ENCODE measurements at places on chromosomes 11 and 22. TPM values are rescaled to one million over a fixed set of nuclear protein-coding genes. Genes with fewer than 3 reads are reported as not detected.

DNA sequence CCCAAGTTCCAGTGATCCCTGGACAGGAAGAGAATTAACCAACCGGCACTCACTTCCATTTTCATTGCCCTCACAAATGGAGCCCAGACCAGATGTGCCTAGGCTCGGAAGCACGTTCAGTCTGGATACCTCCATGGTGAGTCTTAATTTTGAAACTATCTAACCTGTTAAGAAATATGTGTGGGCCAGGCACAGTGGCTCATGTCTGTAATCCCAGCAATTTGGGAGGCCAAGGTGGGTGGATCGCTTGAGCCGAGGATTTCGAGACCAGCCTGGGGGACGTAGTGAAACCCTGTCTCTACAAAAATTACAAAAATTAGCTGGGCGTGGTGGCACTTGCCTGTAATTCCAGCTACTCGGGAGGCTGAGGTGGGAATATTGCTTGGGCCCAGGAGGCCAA lies 31.5 kb downstream of the MCAM start:
- H3K4me1 ChIP-seq, result no peaks in the 10 kb centered on the region
- DNase-seq, result no peak
- H3K27me3 ChIP-seq, result no peaks in the 10 kb centered on the region
- no peak overlapping the region for H3K27ac ChIP-seq
- no peak overlapping the region for H3K4me3 ChIP-seq

GRCh38 chr22:25972397-25972796 lies 196.9 kb upstream of the SEZ6L start:
- no peaks in the 10 kb centered on the region for H3K4me1 ChIP-seq
- DNase-seq, result no peak
- H3K36me3 ChIP-seq, result no peaks in the 10 kb centered on the region
- H3K27me3 ChIP-seq, result peaks cover 34% of the 10 kb centered on the region
- H3K27ac ChIP-seq, result no peak overlapping the region

DNA sequence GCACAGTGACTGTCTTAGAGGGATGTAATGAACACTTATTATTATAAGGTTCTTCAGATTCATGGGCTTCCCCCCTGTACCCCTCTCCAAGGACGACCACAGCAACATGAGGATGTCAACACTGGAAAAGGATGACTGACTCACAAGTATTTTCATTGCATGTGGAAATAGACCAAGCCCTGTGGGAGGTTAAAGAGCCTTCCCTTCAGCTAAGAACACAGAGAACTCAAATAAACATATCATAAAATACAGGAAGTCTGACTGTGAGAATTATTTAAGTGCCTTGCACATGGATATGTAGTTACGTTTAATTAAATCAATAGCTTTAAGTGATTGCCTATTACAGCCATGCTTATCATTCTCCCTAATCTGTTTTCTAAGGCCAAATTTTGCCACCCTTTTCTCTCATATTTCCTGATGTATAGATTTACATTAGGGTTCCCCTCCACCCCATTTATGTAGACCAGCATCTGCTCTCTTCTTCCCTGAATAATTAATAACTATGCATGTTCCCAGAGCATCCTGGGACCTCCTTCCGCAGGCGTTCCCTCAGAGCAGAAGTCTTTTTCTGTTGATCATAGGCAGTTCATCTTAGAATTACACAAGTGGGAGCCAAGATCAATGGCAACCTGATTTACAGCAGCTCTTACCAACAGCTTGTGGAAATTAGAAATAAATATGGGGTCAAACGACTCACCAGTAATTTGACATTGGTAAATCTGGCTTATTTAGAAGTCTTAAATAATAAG lies 226.9 kb downstream of the OPCML start:
- H3K36me3 ChIP-seq, result no peaks in the 10 kb centered on the region
- H3K27me3 ChIP-seq, result peaks cover 13% of the 10 kb centered on the region
- no peak overlapping the region for H3K27ac ChIP-seq
- H3K4me1 ChIP-seq, result no peaks in the 10 kb centered on the region
- no peak for DNase-seq

- H3K4me1 ChIP-seq, result peaks cover 17% of the 10 kb centered on the region
- H3K4me3 ChIP-seq, result peak within 1 kb of the TSS; percentile 89
- H3K27me3 ChIP-seq, result peaks cover 60% of the 10 kb centered on the region
- H3K36me3 ChIP-seq, result no peaks in the 10 kb centered on the region
- DNase-seq, result peak; percentile 70
Observed at GRCh38 chr11:24496736-24497725, at the start of gene LUZP2. LUZP2 (plus strand) TSS chr11:24497053.

GRCh38 chr11:11735586-11735985 lies 106.2 kb upstream of the USP47 start:
- no peak overlapping the region for H3K4me3 ChIP-seq
- H3K27me3 ChIP-seq, result peaks cover 22% of the 10 kb centered on the region
- DNase-seq, result no peak
- H3K27ac ChIP-seq, result no peak overlapping the region
- H3K4me1 ChIP-seq, result peaks cover 25% of the 10 kb centered on the region
- no peaks in the 10 kb centered on the region for H3K36me3 ChIP-seq

DNA sequence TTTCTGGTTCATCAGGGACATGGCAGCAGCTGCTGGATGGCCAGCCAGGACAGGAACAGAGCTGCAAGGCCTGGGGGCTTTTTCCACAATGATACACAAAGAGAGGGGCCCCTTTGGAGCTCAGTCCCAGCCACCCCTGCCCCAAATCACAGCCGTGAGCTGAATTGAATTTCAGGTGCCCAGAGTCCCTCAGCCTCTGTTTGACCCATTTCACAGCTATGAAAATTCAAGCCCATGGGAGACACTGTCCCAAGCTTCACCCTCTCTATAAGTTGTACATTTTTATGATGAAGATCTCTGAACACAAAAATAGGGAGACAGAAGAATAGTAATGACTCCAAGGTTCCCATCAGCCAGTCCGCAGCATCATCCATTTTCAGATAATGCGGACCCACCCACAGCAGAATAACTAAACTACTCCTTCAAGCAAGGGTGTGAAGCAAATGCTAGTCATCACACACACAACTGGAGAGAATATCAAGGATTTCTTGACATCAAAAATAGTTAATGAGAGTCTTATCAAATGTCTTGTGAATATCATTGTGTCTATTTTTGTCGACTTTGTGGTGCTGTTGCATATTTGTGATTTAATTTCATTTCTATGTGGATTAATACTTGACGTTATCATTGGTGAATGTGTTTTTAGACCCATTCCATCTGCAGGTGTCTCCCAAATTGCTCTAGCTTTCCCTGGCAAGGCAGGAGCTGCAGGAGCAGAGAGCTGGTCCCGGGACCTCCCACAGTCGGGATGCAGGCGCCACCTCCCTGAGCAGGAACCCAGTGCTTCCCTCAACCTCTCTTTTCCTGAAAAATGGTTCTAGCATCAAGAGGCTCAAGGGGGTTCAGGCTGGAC lies 24.7 kb downstream of the IGLL5 start:
- H3K4me1 ChIP-seq, result no peaks in the 10 kb centered on the region
- H3K4me3 ChIP-seq, result no peak overlapping the region
- DNase-seq, result no peak

- H3K27ac ChIP-seq, result no peak overlapping the region
- H3K4me3 ChIP-seq, result no peak overlapping the region
- H3K36me3 ChIP-seq, result no peaks in the 10 kb centered on the region
- peaks cover 6% of the 10 kb centered on the region for H3K4me1 ChIP-seq
- H3K27me3 ChIP-seq, result no peaks in the 10 kb centered on the region
Observed at GRCh38 chr22:45885941-45886395, 91.0 kb downstream of the WNT7B start.

Gene OR5A1
- total RNA-seq, result not detected

Gene DDIAS
- 4.4 TPM for total RNA-seq
